NCI-H526 treated with DMSO at 0.1 percent for 48 hours (cell line): ENCODE measurements at places on chromosomes 4 and X.

DNA sequence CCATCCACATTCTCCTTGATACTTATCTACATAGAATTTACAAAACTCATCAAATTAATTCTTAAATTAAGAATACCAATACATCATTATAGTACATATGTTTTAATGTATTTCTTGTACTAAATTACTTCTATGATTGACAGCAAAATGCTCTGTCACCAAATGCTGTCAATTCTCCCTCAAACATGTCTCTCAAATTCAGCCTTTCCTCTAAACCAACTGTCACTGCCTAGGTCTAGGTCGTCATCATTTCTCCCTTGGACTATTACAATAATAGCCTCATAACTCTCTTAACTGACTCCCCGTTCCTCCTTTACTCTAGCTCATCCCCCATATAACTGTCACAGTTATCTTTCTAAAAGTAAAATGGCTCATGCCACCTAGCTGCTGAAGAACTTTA, 279.7 kb upstream of the FSTL5 start:
- DNase-seq = no peak

DNA sequence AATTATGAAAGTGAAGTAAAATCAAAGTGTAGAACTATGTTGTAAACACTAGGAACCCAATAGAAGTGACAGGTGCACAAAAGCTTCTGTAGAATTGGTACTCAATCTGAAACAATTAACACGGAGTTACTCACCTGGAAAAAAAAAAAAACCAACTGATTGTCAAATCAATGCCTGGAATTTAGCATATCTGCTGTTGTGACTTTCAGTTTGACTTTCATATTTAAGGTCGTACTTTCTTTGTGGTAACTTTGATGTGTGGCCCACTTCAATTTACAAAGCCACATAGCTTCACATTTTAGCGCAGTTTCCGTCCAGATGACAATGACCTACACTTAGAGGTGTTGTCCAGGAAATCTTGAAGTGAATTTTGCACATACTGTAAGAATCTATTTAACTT, 1124.9 kb downstream of the STIM2 start:
- no peak for DNase-seq

DNA sequence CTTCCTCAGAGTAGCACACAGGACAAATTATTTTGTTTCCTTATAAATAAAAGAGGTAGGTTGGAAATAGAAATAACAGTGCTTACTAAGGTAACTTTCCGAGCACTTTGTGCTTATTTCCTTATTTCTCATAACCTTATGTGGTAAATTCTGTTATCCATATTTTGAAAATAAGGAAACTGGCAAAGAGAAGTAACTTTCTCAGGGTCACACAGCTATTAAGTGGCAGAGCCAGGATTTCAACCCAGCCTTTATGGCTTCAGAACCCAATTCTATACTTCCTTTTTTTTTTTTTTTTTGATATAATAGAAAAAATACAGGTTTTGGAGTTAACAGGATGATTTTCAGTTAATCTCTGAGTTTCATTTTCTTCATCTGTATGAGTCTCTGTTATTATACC, 3.3 kb downstream of the UTP3 start:
- DNase-seq = no peak

DNA sequence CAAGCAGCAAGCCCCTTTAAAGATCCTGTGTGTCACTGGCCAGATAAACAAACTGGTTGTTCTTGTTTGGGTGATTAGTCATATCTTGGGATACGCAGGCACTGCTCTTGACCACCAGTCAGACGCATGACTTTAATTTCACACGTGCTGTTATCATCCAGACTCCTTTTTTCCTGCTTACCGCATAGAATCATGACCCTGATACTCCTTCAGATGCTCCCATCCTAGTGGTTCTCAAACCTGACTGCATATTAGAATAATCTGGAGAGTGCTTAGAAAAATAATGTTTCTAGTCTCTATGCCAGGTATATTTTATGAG, 78.8 kb downstream of the CLDN22 start:
- DNase-seq = peak; percentile 24

GRCh38 chr4:13159041-13159620, 325.0 kb downstream of the RAB28 start:
- no peak for DNase-seq
